Activated gamma-delta T cell treated with anti-CD3 and anti-CD28 coated beads, Interleukin-2, amount 50 U/mL, for 16 hours (primary cell): ENCODE measurements at places on chromosomes 7 and 10.

DNA sequence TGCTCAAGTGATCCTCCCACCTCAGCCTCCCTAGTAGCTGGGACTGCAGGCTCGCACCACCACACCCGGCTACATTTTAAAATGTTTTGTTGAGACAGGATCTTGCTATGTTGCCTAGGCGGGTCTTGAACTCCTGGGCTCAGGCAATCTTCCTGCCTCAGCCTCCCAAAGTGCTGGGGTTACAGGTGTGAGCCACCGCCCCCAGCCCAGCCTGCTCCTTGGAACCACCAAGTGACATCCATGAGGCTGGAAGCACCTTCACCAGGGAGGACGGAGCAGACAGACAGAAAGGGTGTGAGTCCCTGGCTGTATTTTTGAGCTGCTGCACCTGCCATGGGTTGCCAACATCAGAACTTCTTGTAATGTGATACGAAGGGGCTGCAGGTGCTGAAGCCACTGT, 62.3 kb upstream of the UBE3C start:
- no peak for DNase-seq

- no peak for DNase-seq
Measured at GRCh38 chr7:12655161-12655560, 32.3 kb upstream of the ARL4A start.

DNA sequence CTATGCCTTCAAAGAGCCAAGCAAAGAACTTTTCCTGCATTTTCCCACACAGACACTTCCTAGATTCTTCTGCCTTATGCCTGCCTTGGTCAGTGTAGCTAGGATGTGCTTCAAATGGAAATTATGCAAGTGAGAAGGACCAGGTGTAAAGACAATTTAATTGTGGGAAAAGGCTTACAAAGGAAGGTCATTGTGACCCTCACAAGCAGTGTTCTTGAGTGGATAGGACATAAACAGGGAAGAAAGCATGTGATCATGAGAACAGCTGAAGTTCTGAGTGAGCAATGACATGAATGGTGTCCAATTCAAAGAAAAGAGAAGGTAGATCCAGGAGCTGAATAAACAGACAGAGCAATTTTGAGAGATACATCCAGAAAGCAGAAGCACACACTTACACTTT, 1.3 kb upstream of the PIP start:
- DNase-seq: no peak

DNA sequence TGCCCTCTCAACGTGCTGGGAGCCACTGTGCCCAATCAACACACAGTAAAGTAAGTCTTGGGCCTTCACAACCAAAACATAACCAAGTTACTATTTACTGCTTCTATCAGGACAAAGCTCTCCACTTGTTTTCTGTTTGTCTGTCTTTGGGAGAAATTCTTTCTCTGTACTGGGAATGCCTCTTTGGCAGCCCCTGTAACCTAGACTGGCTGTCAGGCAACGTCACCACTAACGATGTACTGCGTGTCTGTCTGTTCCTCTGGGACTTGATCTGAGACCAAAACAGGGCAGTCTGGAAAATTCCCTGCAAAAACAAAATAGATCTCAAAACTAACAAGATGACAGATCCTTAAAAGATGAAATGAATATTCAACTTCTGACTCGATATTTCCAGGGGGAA, 113.0 kb downstream of the SMURF1 start:
- DNase-seq: no peak

DNA sequence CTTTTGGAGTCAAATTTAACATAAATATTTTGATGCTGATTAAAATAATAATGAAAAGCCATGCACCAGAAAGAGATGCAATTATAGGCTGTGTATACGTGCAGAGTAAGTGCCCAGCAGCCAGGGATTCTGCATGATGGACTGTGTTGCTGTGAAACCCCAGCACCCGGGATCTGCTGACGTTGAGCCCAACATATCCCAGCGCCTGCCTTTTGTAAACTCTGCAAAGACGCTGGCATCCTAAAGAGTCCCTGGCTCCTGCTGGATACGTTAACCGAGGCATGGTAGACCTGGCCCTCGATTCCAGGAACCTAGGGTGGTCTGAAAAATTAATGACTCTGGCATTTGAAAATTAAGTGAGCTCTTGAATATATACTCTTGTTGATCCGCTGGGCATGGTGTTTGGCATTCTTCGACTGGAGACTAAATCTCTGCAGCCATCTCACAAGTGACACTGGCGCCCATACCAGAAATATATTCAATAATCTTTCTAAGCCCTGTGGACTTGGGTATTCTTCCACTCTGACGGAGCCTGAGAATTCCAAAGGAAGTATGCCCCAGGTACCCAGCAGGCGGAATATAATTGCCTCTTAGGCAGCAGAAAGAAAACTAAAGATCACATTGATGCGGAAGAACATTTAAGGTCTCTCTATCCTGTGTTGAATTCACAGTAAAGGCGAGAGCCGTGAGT, 191.2 kb upstream of the SH2B2 start:
- no peak for DNase-seq

GRCh38 chr10:92284112-92284704, 6.7 kb downstream of the CPEB3 start:
- DNase-seq: no peak

DNA sequence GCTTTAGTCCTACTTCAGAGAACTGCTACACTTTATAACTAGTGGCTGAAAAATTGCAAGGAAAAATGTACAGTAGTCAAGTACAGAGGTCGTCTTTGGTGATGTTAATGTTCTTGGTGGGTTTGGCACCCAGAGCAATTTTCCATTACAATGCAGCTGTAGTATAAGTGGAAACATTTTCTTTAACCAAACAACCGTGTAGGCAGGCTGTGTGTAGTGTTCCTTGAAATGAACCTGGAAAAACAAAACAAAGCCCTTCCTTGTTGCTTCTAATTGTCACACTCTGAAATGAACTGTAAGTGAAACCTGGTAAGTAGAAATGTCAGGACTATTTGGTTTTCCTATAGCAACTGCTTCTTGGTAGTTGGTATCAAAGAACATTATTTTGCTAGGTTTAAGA, 256.9 kb downstream of the MDFIC start:
- no peak for DNase-seq

DNA sequence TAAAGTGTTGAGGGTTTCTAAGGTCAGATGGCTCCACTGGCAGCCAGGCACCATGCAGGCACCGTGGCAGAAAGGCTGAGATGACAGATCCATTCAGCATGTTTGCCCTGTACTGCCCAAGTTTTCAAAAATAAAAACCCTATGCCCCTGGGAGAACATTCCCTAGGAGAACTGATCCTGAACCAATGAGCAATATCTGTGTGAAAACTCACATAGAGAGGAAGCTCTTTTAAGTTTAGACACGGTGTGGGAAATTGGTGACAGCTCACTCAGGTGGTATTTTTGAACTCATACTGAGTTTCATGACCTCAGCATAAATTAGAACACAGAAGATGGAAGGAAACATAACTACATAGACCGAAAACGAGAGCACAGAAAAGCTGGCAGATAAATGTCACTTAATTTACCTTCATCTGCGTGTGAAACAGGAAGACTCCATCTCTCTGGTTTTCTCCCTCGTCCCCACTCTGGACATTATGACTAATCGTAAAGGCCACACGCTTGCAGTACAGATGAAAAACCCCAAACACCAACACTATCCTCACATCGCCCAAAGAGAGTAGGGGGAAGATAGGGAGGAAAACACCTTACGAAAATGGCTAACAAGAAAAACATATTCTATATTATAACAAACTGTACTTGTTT, 127.8 kb downstream of the ICA1 start:
- no peak for DNase-seq

GRCh38 chr10:122716025-122716424, 16.4 kb upstream of the C10orf120 start:
- no peak for DNase-seq

DNA sequence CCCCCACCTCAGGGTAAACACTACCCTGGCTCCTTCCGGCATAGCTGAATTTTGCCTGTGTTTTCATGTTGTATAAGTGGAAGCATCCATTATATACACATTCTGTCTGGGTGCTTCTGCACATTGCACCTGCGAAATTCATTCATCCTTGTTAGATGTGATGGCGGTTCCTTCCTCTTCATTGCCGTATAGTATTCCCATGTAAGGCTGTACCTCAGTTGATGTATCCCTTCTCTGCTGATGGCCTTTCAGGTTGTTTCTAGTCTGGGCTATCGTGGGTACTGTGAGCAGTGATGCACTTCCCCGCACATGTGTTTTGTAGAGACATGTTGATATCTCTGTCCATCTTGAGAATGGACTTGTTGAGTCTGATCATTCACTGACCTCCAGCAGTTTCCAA, 28.9 kb downstream of the ELFN1 start:
- DNase-seq: no peak

DNA sequence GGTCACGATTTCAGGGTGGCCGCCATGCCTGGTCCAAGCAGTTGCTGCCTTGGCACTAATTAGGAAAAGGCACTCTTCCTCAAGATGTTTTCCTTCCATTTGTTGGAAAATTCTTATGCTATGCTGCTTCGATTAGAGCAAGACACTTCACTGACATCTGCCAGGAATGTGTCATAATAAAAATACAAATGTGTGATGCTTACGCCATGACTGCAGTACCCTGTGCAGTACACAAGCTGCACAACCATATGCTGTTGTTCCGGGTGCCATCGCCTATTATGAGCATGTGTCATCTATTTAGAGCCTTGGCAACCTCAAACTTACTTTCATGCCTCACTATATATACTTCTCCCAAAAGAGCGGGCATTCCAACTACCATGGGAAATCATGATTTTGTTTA, 14.9 kb upstream of the MPP7 start:
- no peak for DNase-seq

DNA sequence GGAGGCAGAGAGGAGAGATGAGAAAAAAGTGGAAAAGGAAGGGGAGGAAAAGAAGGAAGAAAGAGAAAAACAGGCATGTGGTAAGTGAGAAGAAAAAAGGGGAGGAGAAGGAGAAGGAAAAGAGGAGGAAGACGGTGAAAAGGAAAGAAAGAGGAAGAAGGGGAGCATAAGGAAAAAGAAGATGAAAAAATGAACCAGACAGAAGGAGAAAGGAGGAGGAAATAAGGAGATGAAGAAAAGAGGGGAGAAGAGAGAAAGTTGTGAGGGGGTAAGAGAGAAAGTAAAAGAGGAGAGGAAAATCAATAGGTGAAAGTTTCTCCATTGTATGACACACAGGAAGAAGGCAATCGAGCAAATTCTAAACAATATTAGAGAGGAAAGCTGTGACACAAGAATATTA, 663.8 kb downstream of the GRID1 start:
- DNase-seq: no peak

GRCh38 chr7:124720195-124720594, 45.4 kb downstream of the GPR37 start:
- no peak for DNase-seq

GRCh38 chr7:130492523-130493274, 814 bp downstream of the MEST start:
- no peak for DNase-seq

- DNase-seq: no peak
Measured at GRCh38 chr7:145986248-145986874, 130.2 kb upstream of the CNTNAP2 start.

GRCh38 chr10:66472156-66472555, 453.7 kb upstream of the LRRTM3 start:
- no peak for DNase-seq

- DNase-seq: no peak
Measured at GRCh38 chr10:83233691-83234090, 905.6 kb upstream of the GHITM start.

DNA sequence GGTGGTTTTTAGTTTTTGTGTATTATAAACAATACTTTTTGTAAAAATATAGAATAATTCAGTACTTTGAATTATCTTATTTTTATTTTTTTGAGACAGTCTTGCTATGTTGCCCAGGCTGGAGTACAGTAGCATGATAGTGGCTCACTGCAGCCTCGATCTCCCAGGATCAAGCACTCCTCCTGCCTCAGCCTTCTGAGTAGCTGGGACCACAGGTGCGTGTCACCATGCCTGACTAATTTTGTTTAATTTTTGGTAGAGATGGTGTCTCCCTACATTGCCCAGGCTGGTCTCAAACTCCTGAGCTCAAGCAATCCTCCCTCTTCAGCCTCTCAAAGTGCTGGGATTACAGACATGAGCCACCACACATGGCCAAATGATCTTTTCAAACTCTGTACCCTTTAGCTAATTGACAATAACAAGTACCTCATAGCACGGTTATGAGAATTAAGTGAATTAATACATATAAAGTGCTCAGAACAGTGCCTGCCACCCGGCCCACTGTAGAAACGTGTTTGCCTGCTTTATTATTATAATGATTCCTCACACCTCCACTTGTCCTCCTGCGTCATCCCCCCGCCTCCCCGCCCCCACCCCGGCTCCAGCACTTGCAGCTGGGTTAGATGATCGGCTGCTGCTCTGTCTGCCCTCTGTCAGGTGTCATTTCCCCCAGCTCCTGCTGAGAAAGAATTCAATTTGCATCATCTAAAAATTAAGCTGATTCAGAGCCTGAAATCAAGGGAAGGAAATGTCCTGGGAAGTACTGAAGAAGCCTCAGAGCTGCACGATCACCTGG, 53.6 kb upstream of the NRF1 start:
- DNase-seq: no peak

DNA sequence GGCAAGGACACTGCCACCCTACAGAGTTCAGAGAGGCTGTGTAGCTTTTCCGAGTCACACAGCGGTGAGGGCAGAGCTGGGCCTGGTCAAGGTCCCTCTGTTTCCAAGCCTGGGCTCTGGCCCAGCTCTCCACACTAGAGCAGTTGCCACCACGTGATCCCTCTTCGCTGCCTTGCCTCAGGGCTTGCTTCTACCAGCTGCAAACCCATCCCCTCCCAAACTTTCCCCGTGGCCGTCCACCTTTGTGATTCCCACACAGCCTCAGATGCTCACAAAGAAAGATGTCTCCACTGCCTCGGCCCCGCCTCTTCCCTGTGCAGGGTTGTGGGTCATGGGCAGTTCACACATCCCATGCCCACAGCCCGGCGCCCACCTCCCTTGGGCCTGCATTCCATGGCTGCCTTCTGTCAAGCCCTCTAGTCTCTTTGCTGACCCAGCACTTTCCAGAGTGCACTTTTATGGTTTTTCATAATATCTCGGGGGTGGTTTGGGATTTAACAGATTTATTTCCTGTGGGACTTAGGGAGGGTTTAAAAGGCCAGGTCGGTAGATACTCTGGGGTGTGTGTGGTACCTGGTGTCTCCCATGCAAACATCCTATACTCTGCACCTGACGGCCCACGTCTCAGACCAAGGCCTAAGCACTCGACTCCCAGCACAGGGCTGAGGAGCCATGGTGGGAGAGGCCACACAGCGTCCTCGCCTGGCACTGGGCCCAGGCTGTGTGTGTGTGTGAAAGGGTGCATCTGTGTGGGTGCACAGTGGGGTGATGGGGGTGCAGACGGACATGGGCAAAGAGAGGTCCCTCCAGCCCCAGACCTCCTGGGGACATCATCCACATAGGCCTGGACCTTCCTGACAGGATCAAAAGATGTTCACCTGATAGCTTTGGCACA, 59.6 kb downstream of the PKD1L1 start:
- DNase-seq: no peak

- DNase-seq: no peak
Measured at GRCh38 chr7:123075838-123076467, 80.5 kb upstream of the TAS2R16 start.

DNA sequence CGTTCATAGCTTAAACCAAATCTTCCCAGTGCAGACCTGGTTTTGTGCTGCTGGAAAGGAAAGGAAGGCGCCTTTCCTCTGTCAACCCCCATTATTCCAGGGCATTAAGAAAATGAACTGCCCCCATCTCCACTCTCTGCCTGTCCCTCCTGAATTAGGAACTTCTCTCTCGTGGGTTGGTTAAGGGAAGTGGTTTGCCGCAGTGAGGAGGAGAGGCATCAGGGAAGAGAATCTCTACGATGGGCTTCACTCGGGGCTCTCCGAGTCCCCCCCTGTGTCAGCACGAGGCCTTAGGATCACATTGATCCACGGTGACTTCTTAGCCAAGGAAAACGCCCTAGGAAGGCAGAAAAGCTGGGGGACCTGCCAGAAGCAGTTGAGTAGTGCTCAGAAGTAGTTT, 53.9 kb upstream of the LYZL2 start:
- DNase-seq: no peak
